Stimulated activated CD4-positive, alpha-beta T cell treated with anti-CD3 and anti-CD28 coated beads, Interleukin-15, amount 100 ng/mL, for 1 hour (primary cell): ENCODE measurements at places on chromosomes 5 and 9.

GRCh38 chr5:172436078-172436878 is 18.0 kb downstream of the SH3PXD2B start:
- DNase-seq: no peak

- DNase-seq: no peak
Observed at GRCh38 chr9:121996783-121997182, 96.3 kb downstream of the TTLL11 start.

DNA sequence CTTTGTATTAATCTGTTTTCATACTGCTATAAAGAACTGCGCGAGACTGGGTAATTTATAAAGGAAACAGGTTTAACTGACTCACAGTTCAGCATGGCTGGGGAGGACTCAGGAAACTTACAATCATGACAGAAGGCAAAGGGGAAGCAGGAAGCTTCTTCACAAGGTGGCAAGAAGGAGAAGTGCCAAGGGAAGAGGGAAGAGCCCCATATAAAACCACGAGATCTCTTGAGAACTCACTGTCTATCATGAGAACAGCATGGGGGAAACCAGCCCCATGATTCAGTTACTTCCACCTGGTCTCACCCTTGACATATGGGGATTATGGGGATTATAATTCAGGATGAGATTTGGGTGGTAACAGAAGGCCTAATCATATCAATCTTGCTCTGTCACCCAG is 60.9 kb upstream of the CHD1 start:
- DNase-seq: no peak

DNA sequence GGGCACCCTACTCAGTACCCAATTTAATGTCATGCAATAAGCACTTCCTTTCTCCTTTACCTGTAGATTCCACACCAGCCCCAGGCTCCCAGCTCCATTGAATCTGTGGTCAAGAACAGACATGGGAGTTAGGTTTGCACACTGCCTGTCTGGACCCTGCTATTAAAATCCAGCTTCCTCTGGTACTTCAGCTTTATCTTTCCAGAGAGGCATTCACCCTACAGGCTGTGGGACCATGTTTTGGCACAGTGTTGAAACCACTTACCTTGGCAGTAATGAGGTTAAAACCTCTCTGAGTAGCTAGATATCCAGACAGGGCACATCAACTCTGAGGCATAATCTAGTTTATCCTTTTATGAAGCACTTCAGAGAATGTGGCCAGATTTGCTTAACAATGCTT is 191.5 kb upstream of the PCSK5 start:
- no peak for DNase-seq

GRCh38 chr5:111099058-111099778 is 7.1 kb downstream of the WDR36 start:
- DNase-seq: no peak

DNA sequence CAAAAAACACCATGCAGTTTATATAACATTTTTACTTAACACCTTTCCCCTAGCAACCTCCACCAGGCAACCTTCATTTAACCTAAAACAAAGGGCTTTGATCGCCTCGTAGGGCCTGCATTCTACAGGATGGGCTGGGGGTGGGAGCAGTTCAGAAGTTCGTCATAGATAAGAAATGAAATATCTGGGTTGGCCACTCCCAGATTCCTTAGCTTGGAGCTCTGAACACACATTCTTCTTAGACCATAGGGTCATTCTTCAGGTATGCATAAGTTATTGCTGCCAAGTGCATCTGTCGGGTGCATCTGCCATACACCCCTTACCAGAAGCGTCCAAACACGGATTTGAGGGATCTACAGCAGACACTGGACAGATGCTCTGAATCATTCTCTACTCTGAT is 4.3 kb upstream of the SLC22A5 start:
- DNase-seq: no peak

GRCh38 chr9:130970052-130970451 is 31.0 kb upstream of the FIBCD1 start:
- DNase-seq: no peak

GRCh38 chr5:126415789-126416188 is 7.4 kb upstream of the GRAMD2B start:
- no peak for DNase-seq

DNA sequence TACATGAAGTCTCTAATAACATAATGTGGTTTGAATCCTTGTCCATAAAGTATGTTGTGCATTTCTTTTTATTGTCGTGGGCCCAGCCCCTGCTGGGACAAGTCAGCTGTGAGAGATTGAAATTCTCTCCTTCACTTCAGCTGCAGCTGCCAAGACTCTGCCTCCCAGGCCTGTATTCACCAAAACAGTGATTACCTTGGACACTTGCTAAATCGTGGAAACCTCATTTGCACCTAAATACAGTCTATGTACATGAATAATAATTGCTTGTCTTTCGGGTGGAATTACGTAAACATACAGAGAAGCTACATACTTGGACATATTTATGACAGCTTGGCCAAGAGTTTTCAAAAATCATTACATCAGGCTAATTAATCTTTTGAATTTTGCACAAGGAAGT is 898.5 kb upstream of the SEMA6A start:
- DNase-seq: no peak

- DNase-seq: no peak
Observed at GRCh38 chr5:164650427-164650826, 1145.0 kb downstream of the MAT2B start.
